ENCODE measurements at places on chromosomes 2 and 18.

DNA sequence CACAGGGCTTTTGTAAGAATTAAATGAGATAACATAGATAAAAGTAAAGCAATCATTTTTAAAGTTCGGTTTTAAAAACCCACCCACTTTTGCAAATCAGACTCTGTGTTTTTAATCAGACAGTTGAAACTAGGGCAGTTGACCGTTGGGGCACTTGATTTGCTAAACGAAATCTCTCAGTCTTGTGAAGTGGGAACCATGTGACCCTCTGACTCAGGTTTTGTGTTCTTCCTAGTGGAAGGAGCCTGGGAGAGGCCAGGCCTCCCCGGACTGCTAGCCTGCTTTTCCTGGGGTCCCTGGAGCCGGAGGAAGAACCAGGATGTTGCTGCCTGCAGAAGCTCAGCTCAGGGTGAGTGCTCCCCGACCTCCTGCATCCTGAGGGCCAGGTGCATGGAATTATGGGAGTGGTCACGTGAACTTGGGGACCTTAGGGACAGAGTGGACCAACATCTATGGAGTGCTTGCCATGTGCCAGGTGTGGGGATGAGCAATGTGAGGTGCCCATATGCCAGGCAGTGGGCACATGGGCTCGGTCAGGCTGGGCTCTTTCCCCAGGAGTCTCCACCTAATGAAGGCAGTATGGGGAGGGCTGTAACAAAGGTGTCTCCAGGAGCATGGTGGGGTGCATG lies 3.9 kb downstream of the C2orf72 start:
- no peak for DNase-seq

GRCh38 chr2:230794497-230794896 lies 70.2 kb upstream of the ITM2C start:
- no peak for DNase-seq

GRCh38 chr2:63678551-63678950 lies 89.8 kb downstream of the MDH1 start:
- no peak for DNase-seq

DNA sequence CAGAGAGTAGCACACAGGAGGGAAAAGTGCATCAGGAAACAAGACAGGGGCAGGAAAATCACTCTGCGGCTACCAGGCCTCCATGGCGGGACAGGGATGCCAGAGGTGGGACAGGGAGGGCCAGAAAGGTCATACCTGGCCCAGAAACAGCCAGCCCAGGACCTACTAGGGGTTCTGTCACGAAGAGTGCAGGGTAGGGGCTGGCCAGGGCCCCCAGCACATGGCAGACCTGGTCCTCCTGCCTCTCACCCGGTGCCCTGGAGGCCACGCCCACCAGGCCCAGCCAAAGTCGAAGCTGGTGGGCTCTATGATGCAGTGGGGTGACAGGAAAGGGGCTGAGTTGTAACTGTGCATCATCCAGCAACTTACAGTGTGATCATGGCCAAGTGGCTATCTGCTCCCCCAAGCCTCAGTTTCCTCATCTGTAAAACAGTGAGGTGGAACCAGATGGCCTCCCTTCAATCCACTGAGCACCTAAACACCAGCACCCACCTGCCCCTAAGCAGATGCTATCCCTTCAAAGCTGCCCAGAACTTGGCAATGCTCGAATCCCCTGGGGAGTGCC lies 10.6 kb downstream of the CYP26B1 start:
- no peak for DNase-seq

DNA sequence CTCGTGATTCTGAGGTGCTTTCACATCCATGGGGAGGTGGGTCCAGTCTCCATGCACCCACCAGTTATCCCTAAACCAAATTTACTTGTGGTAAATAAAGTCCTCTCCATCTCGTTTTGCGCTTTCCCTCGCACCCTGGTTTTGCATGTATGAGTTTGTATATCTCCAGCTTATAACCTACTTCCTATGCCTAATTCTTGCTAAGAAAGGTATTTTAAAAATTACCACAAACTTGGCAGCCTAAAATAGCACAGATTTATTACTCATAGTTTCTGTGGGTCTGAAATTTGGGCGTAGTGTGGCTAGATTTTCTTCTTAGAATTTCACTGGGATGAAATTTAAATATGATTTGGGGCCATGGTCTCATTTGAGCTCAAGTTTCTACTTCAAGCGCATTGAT lies 511.5 kb downstream of the NYAP2 start:
- no peak for DNase-seq

DNA sequence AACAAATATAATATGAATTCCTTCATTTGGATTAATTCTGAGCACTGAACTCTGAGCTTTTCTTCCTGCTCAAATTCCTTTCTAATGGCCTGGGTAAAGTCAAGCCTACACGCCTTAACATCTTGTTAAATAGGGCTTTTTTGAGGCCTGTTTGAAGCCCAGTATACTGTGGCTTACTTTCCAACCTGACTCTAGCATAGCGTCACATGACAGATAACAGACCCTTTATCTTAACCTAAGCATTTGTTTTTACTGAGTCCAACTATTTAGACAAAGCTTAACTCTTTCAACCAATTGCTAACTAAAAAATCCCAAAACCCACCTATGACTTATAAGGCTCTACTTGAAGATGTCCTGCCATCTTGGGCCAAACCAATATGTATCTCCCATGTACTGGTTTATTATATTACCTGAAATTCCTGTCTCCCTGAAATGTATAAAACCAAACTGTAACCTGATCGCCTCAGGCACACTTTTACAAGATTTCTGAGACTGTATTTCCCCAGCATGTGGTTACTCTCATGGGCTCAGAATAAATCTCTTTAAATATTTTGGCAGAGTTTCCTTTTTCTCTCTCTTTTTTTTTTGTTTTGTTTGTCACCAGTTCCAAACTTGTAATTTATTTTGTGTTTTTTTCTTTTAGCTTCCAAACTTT lies 271.1 kb upstream of the VWC2L start:
- DNase-seq, result no peak

GRCh38 chr2:85672456-85672855 lies 4.5 kb upstream of the SFTPB start:
- no peak for DNase-seq

DNA sequence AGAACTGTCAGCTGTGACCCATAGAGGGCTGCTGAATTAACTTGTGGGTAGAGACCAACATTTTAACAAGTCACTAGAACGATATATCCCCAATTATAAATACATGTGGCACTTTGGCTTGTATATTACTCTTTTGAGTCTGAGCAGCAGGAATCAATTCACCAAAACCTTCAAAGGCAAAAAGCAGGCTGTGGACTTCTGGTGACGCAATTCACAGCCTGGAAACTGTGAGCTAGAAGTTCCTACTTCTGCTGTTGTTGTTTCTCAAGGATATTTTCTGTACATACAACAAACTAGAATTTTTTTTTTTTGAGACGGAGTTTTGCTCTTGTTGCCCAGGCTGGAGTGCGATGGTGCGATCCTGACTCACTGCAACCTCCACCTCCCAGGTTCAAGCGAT lies 37.3 kb downstream of the PTCD3 start:
- DNase-seq, result no peak

GRCh38 chr18:50162486-50163304 lies 32.3 kb downstream of the MYO5B start:
- no peak for DNase-seq

DNA sequence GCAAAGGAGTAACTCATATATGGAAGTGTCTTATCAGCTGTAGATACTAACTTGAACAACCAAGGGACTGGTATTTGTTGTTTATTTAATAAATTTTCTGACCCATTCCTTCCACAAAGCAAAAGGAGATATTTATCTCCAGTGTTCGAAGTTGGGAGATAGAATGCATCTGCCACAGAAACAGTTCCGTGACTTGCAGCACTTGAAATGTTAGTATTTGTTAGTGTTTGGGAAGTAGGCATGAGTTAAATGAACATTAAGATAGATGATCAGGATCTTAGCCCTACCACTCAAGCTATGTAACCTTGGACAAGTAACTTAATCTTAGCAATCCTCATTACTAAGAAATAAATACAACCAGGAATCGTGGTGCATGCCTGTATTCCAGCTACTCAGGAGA lies 12.1 kb upstream of the SULT1C4 start:
- DNase-seq, result no peak

GRCh38 chr2:212173756-212174510 lies 364.7 kb downstream of the ERBB4 start:
- DNase-seq, result no peak

- DNase-seq, result no peak
Measured at GRCh38 chr2:158912112-158912511, 56.3 kb upstream of the TANC1 start.

DNA sequence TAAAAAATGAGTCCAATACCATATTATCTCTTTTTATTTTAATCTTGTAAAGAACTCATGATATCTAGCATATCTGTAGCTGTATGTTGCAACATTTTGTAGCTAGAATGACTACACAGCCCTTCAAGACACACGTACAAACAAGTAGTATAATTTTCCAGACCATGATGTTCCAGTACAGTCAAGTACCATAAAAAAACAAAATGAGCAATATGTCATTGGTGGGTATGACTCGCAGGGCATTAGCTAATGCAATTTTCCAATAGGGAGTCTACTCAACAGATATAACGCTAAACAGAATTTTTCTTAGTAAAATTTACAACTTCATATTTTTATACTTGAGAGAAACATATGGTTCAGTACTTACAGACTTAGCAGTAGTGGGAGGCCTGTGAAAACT lies 53.6 kb upstream of the UGP2 start:
- DNase-seq, result no peak

DNA sequence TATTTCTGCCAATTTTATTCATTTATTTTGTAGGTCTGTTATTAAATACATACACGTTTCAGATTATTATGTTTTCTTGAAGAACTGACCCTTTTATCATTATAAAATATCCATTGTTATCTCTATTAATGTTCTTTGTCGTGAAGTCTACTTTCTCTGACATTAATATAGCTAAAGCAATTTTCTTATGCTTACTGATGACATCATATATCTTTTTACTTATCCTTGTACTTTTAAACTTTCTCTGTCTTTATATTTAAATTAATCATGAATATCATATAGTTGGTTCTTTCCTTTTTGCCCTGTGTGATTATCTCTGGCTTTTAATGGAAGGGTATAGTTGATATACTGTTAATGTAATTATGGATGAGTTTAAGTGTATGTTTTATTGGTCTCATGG lies 36.5 kb upstream of the SLC9A2 start:
- no peak for DNase-seq
